ENCODE measurements at places on chromosomes 11 and 22.

DNA sequence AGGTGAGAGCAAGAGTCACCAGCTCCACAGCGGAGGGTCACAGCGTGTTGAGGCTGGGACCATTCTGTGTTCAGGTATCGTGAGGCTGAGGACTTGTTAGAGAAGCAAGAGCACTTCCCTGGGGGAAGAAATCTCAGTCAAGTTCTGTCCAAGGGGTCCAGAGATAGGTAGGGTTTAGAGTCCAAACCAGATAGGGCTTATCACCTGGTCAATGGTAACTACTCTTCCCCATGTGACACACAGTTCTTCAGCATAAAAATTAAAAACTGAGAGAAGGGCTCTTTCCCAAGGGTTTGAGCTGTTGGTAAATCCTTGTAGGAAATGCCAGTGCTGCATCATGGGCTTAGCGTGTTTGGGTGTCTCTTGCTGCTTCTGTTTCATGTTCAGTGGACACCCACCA is 54.8 kb upstream of the MN1 start:
- no peak for DNase-seq

- no peak for DNase-seq
Observed at GRCh38 chr11:103798446-103798845, 238.0 kb upstream of the DDI1 start.

DNA sequence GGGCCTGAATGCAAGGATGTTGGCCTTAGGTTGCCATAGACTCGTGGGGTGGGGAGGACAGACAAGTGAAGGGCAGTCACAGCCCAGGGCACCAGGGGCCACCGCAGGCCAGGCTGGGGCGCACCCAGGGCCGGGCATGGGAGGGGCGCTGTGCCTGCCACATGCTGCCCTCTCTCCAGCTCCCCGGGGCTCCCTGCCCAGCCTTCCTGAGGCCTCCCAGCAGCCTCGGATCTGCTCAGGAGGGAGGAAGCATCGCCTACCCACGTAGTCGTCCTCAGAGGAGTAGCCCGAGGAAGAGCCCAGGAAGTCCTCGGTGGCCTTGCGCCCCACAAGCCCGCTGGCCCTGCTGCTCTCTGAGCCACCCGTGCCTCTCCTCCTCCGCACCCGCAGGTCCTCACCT is 5.2 kb downstream of the SUN2 start:
- no peak for DNase-seq

DNA sequence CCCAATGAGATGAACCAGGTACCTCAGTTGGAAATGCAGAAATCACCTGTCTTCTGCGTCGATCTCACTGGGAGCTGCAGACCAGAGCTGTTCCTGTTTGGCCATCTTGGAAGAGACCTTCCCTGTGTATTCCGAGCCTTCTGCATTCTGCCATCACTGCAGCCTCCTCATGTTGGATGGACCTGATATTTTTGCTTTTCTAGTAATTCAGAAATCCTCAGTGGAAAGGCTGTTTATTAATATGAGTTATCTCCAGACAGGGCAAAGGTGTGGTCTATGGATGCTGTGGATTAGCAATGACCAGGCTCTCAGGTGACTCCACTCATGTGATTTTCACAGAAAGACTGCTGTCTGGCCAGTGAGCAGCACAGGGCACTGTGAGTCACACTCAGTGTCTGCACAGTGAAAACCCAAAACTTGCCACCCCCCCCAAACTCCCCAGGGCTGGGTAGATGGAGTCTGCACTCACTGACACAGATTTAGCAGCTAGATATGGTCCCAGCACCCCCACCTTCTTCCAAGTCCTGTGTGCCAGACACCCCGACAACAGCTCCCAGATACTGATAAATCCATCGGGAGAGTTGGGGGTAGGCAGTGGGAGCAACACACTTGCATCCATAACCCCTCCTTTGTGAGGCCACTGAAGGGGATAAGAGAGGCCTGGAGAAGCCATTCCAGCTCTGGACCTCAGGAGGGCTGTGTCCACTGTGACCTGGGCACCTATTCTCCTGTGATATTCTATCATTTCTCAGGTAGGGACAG is 75.2 kb upstream of the TOP3B start:
- no peak for DNase-seq

DNA sequence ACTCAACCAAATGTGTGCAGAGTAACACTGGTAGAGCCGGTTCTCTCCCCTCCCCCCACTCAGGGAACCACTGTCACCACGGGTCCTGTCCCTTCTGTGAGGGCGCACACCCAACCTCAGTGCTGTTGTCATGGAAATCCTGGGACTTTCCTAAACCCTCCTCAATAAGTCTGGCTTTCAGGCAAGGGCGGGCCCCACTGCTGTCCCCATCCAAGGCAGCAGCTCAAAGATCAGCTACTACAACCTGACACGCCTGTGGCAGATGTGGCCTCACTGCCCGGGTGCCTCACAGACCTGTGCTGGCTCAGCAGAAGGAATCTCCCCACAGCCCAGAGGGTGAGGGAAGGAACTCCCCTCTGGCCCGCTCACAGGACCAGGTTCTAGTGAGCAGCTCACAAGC is 2.2 kb downstream of the PRODH start:
- DNase-seq, result no peak

DNA sequence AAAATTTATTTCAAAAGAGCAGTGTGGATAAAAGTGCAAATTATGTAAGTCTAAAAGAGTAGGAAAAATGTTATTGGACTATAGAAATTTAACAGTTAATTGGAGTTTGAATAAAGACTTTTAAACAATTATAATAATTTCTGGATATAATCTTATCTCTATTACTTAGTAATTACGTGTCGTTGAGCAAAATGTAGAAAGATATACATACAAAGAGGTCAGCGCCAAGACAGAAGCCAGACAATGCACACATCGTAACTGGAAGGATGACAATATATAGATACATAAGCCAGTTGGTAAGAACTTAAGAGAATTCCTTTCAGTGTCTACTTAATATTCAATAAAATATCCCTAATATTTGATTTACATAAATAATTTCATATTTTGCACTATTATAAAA is 157.0 kb downstream of the LUZP2 start:
- DNase-seq, result no peak

GRCh38 chr11:42055606-42056005 is 596.2 kb upstream of the LRRC4C start:
- DNase-seq, result no peak

DNA sequence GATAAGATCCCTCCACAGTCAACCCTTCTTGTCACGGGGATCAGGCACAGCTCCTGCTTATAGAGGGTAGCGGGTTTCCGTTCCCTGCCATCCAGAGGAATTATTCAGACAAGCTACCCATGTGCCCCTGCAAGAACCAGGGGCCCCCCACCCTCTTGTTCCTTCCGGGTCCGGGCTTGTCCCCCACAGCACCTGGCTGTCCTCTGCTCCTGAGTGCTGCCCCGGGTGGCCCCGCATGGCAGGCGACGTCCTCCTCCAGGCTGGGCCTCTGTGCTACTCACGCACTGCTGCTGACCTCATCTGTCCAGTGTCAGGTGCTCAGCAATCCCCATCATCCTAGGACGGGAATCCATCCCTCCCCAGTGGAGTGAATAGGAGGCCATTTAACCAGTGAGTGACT is 24.7 kb downstream of the CELSR1 start:
- DNase-seq, result no peak

GRCh38 chr11:122330279-122330965 is 214.4 kb upstream of the BLID start:
- DNase-seq, result no peak

- no peak for DNase-seq
Observed at GRCh38 chr11:3959015-3959902, 103.8 kb downstream of the STIM1 start.

DNA sequence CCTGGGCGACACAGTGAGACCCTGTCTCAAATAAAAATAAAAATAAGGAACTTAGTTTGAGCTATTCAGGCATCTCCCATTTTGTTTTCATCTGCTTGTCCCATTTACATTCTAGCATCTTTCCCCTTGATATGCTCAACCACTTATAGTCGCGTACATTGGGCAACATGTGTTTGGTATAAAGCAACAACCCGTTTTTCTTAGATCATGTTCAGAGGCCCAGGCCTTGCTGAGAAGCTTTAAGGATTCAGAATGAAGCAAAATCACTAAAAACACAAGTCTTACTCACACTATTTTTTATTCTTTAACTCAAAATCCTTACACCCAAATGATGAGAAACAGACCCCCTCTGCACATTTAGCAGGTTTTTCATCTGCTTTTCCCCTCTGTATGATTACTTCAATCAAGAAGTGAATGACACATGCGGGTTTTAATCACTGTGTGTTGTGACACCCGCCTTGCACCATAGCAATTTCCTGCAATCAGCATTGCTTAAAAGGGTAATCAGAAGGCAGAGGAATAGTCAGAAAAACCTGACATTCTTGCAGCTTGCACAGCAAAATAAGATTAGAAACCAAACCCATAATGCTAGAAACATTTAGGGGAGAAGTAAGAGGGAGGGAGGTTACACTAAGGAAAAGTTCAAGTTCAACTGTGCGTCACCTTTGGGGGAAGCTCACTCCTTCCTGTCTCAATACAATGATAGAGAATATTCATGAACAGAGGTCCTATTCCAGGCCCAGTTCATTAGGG is 25.9 kb downstream of the ALG9 start:
- DNase-seq, result no peak

DNA sequence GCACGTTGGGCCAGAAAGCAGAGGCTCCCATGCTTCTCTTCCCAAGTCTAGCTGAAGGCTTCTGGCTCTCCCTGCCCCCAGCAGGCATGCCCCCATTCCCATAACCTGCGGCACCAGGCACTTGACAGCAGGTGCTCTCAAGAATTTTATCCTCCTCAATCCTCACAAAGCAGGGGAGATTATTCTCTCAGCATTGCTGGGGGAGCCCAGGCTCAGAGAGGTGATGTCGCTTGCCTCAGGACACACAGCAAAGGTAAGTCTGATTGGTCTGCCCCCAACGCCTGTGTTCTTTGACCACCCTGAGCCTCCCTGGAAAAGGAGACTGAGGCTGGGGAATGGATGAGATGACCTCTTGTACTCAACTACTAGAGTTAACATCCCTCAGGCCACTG is 4.8 kb downstream of the TST start:
- no peak for DNase-seq

DNA sequence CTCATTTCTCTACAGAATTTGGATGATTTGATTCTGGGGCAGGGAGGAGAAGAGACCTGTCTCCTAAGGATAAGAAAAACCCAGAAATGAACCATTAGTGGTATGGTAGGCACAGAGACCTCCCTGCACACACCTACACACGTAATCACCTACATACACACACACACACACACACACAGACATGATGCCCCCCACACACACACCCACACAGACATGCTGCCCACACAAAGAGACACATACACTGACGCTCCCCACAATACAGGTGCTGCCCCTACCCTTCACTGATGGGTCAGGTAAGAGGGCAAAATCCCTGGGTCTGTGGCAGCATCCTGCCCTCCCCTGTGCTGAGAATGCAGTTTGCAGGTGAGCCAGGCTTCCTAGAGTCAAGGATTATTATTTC is 1.1 kb upstream of the SYT7 start:
- DNase-seq, result no peak

GRCh38 chr11:20042045-20042639 is 118.1 kb downstream of the DBX1 start:
- no peak for DNase-seq

GRCh38 chr11:12784445-12784844 is 110.2 kb downstream of the TEAD1 start:
- no peak for DNase-seq

GRCh38 chr11:83011333-83012167 is 60.1 kb downstream of the RAB30 start:
- no peak for DNase-seq

GRCh38 chr11:134474942-134475341 is 62.9 kb upstream of the B3GAT1 start:
- no peak for DNase-seq

DNA sequence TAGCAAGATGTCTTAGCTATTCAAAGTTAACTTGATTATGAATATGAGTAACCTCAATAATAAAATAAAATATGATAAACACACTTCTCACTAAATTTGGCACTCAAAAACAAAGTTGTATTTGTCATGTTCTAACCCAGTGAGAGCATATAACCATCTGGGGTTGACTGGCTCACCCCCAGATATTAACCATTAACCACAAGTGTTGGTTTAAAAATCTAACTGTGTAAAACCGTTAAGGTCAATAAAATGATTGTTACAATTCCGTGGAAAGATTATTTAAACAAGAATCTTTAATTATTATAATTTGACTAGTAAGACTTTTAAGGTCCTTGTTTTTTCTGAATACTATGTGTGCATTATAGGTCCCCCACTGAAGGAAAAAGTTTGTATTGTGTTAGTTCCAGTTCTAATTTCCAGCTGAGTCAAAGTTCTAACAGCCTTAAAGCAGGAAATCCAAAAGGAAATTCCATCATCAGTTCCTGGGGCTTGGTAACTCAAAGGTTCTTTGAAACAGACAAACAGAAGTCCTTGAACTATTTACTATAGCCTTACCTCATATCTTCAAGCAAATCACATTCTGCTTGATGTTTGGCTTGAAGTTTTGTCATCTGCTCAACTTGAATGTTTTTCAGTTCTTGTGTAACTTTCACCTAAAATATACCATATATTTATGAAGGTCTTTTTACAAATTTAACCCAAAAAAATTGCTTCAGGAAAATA is 2.5 kb downstream of the FCHSD2 start:
- no peak for DNase-seq

- no peak for DNase-seq
Observed at GRCh38 chr22:23709107-23709506, 18.3 kb downstream of the RGL4 start.

Data from central memory CD4-positive, alpha-beta T cell (primary cell).